ENCODE measurements at places on chromosomes 2 and 18.
A peak's percentile ranks its signal among the peaks of the same experiment; 100 is the strongest.

- no peak for DNase-seq
Observed at GRCh38 chr18:10391506-10391905, 62.9 kb upstream of the APCDD1 start.

- DNase-seq = peak; percentile 36
Observed at GRCh38 chr2:190679813-190680591, 31.1 kb downstream of the NAB1 start.

DNA sequence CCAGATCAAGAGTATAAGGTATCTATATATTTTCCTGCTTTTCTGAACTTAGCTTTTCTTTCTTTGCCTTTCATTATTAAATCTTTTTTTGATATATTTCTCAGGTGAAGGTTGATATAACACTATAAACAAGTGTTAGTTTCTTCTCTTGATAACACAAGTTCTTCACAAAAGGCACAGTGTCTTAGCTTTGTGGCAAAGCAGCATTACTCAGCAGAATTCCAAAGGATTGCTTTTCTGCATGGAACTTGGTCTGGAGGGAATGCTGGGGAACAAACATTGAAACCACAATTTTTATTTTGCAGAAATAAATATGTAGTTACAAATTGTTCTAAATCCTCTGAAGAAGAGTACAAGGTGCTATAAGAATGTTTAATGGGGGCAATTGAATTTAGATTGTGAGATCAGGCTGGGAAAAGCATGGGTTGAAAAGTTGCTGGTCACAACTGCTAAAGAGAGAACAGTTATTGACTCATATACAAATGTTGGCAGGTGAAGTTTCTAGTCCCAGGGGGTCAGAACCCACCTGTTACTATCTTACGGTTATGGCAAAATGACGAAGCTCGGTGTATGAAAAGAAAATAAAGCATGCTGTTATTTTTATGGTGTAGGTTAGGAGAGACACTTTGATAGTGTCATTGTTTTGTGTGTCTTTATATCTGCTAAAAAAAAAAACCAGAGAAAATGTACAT is 68.2 kb downstream of the UBR3 start:
- DNase-seq = no peak

DNA sequence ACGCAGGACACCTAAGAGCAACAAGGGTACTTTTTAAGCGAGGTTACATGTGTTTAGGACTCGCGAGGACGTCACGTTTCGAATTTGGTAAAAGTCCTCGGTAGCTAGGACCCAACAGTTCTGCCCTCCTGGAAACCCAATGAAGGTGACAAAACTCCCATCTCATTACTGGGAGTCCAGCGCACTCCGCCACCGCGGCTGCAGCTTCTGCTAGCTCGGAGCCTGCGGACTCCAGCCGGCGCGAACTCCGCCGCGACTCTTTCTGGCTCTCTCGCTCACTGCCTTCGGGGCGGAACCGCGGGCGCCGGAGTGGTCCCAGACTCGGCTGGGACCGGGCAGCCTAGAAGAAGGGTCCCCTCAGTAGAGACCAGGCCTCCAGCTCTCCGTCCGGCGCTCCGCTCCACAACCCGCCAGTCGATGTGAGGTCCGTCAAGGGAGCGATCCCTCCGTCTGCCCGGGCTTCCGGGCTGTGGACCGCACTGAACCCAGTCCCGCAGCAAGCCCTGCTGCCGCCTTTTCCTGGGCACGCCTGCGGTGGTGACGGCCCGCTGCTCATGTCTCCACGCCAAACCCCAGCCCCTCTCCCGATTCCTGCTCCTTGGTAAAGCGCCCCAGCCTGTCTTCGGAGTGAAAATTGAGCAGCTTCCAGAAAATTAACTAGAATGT is 3.0 kb upstream of the OSR1 start:
- DNase-seq = no peak

GRCh38 chr2:40421631-40422297 is 30.1 kb downstream of the SLC8A1 start:
- no peak for DNase-seq

DNA sequence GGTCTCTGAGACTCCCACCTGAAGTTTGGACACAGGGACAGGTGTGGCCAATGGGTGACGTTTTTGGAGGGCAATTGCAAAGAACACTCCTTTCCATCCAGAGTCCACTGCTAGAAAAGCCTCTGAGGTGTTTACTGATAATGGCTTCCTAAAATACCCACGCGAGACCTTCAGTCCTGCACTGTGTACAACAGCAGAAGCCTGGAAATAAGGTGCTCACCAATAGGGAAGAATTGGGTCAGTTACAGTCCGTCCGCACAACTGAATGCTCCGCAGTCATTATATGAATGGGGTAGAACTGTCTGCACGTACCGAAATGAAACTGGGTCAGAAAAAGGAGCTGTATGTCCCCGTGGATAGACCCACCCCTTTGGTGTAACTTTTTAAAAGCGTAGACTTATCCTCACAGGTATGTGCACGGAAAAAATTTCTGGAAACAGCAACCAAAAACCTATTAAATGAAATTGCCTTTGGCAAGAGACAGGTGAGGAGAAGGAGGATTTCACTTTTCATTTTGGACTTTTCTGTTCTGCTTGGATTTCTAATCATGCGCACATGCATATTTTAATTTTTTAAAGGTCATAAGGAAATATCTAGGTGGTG is 29.4 kb downstream of the SDC1 start:
- DNase-seq = no peak

DNA sequence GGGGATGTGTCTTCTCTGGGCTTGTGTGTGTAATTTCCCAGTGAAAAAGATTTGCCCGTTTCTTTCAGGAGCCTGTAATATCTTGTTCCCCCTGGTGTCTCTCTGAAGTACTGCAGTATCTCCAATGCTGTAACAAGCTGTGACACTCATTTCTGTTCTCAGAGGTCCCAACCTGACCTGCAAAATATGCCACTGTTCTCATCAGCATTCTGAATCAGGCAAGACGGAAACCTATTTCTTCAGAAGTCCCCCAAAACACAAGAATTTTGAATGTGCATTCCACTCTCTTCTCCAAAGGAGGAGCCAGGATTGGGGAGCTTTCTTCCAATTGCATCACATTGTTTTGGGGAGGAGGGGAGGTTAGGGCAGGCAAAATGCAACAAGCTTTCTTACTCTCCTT is 77.0 kb upstream of the CNGA3 start:
- no peak for DNase-seq

GRCh38 chr18:62446511-62446910 is 76.3 kb upstream of the ZCCHC2 start:
- no peak for DNase-seq

GRCh38 chr18:49183921-49184320 is 233.2 kb upstream of the SMAD7 start:
- DNase-seq = no peak

GRCh38 chr2:194769030-194769429 is 888.0 kb upstream of the SLC39A10 start:
- DNase-seq = no peak

GRCh38 chr18:11388755-11389680 is 220.4 kb upstream of the SLC35G4 start:
- no peak for DNase-seq

GRCh38 chr2:172253190-172254052 is 150.7 kb upstream of the DLX2 start:
- DNase-seq = no peak

DNA sequence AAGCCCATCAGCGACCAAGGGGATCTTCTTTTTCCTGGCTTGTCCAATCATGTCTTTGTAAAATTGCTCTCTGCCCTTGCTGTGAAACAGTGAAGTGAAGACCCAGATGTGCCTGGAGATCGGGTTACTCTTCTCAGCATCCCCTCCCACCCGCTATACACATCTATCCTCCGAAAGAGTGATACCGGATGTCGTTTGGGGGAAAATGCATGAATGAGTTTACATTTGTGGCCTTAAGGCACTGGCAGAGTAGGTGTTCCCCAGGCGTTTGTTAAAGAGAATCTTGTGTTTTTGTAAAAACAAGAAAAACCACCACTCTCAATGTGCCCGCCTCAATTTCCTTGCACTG is 528.3 kb downstream of the CMPK2 start:
- no peak for DNase-seq

- DNase-seq = no peak
Observed at GRCh38 chr2:41084321-41084720, 632.4 kb upstream of the SLC8A1 start.

DNA sequence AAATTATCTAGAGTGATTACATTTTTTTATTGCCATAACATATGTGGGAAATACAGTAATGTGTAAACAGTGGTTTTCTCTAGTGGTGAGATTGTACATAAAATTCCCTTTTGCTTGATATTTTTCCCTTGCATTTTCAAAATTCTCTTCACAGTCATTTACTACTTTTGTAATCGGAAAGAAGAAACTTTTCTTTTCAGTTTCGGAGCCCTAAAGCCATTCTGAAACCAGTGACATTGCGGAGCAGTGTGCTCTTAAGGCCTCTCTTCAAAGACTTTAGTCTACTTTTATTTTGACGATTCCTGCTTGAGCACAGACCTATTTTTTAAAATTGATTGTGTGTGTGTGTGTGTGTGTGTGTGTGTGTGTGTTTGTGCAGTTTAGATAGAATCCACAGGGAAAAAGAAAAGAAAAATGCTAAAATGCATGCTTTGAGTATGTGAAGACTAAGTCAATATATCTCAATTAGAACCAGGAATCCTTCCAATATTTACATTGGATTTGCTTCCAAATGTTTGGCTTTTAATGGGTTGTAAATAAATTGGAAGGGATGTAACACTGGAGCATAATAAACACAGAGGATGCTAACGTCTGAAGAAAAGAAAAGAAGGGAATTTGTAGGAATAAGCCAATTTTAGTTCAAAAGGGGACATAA is 357.4 kb downstream of the RND3 start:
- no peak for DNase-seq

- no peak for DNase-seq
Observed at GRCh38 chr2:205372141-205372540, 310.2 kb upstream of the NRP2 start.

DNA sequence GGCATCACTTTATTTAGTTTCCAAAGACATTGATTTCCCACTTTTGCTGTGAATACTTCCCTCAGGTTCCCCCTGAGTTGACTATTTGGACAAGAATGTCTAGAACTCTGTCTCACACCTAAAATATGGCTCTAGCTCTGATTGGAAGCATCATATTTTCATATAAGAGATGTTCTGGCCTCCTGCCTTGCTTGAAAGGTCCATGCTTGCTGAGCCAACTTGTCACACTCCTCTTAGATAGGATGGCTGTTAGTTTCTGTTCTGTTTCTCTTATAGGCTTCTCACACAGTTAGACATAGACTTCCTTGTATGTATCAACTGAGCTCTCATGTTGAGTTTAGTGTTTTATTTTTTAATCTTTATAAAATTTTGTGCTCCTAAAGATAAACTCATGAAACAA is 87.1 kb downstream of the CNTNAP5 start:
- DNase-seq = no peak

DNA sequence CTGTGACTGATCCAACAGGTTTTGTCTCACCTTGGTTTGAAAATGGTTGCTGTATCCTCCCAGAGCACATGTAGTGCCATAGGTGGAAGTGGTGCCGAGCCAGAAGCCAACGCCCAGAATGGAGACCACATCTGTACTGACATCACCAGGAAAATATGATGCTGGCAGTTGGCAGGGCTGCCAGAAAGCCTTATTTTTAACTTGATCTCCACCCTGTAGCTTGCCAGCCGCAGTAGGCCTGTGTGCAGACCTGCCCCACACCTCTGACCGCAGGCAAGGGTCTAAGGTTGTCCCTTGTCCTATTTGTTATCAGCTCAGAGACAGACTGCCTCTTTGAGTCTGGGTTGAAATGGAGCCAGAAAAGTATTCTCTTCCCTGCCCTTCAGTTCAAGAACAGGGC is 123.5 kb upstream of the EML6 start:
- no peak for DNase-seq

- DNase-seq = no peak
Observed at GRCh38 chr2:19256121-19256601, 102.3 kb downstream of the OSR1 start.

DNA sequence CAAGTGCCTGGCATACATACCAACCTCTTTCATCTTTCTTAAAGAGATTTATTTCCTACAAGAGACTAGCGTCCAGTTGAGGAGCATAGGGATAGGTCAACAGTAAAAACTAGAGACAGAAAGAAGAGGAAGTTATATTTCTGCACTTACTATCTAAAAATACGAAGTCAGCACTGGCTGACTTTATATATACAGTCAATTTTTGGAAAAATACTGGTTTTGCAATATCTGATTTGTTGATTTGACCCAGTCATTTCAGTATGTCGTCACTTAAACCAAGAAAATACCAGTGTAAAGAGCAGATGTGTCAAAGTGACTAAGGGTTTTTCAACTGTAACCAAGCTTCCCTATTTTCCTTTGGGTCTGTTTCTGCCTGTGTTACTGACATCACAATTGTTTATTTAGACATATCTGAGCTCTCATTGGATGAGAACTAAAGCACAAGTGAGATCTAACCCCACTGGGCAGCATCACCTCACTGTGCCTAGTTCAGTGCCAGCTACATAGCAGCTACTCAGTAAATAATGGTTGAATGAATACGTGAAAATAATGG is 23.0 kb downstream of the CYTIP start:
- DNase-seq = no peak

GRCh38 chr2:64260093-64260803 is 116.0 kb upstream of the PELI1 start:
- no peak for DNase-seq

DNA sequence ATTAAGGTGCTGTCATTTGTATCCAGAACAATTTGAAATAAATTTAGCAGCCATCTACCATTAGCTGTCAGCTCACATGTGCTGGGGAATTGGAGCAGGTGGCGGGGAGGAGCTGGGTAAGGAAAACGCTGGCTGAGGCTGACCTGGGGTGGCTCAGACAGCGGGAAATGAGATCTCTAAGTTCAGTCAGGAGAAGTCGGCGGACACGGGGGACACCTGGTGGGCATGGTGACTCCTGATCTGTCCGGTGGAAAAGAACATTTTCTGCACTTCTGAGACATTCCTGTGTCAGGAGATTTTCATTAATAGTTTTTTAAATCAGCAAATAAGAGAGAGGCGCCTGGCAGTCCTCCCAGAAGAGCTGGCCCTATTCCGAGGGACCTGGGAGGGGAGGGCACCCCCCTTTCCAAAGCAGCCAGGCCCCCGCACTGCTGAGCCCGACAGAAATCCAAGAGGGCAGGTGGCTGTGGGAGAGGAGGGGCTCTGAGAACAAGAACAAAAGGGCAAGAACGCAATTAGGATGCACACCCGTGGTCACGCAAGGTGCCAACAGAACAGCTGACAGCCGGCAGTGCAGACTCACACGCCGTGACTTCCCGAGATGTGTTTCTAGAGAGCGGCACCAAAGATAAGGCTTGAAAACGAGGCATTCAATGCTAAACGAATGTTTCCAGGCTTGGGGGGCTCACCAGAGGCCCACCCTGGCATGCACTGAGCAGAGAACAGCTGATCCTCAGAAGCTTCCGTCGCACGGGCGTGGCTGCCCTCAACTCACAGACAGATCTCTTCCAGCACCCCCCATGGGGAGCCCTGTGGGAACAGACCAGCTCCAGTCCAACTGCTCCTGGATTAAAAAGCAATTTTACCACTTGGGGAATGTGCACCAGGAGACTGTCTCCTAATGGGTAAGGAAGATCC is 26.4 kb downstream of the SLC66A2 start:
- DNase-seq = no peak

- DNase-seq = no peak
Observed at GRCh38 chr2:43906448-43907109, 67.8 kb downstream of the ABCG8 start.

GRCh38 chr2:240203788-240204270 is 63.4 kb upstream of the OTOS start:
- DNase-seq = no peak
